ENCODE measurements at places on chromosomes 6 and 20.
A peak's percentile ranks its signal among the peaks of the same experiment; 100 is the strongest.

DNA sequence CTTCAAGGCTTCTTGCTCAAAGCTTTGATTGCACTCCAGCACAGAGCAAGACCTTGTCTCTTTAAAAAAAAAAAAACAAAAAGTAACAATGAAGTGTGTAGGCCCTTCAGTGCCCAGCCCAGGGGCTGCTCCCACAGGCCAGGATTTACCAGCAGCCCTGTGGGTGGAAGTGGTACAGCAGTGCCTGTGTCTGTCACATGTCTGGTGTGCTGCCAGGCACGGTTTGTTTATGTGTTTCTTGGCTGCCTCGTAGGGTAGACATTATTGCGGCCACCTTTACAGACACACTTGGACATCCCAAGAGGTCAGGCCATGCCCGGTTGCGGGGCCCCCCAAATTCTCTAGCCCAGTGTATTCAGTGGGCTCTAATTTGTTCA, 12.7 kb downstream of the DYNLRB1 start:
- DNase-seq, result no peak

DNA sequence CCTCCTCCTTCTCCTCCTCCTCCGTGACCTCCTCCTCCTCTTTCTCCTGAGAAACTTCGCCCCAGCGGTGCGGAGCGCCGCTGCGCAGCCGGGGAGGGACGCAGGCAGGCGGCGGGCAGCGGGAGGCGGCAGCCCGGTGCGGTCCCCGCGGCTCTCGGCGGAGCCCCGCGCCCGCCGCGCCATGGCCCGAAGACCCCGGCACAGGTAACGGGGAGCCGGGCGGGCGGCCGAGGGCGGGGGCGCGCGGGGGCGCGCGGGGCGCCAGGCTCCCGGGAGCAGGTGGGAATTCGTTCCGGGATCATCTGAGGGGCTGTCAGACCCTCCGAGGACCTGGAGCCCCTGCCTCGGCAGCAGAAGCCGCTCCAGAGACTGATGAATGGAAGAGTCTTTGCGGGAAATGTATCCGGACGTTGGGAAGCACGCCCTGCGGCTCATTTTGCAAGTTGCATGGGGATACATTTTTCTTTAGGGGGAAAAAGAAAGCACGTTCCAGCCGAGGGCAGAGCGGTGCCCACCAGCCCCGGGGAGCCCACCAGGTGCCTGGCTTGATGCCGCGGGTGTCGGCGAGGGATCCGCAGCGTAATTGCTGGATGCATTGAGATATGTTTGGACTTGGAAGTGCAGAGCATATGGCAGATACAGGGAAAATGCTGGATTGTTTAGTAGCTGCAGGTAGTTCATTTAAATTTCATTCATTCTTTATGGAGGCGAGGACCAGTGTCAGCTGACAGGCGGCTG, 394 bp downstream of the MYB start:
- DNase-seq, result peak; percentile 35

DNA sequence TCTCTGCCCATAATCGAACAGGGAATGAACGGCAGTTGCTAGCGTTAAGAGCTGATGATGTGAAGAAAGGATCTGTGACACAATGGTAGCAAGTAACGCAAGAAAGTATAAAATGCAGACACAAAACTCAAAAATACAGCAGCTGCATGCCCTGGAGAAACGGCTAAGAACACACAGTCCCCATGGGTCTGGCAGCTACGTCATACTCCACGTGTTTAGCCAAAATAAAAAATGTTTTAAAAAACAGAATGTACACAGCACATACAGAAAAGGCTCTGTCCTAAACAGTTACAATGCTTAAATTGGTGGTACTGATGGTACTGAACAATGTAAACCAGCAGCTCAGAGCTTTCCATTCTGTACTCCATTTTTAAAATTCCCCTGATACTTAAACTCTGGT, 34.4 kb downstream of the HUS1B start:
- no peak for DNase-seq

- peak; percentile 77 for DNase-seq
Observed at GRCh38 chr20:7010527-7010926, 243.0 kb downstream of the BMP2 start.

DNA sequence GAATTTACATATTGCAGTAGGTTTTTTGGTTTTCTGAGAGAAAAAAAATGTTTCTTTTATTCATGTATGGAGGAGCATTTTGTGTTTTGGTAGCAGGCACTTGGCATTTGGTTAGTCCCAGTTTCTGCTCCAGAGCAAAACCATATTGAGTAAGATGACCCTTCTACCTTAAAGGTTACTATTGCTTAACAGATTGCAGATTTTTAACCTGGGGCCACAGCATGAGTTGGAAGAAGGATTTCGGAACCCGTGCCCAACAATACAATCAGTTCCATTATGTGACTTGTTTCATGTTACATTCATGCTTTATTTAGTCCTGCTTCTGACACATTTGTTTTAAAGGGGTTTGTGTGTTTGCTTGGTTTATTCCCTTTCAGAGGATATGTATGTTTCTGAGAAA, 496.3 kb downstream of the TFAP2B start:
- DNase-seq, result no peak

GRCh38 chr20:63314566-63315239, 21.7 kb downstream of the COL20A1 start:
- no peak for DNase-seq

DNA sequence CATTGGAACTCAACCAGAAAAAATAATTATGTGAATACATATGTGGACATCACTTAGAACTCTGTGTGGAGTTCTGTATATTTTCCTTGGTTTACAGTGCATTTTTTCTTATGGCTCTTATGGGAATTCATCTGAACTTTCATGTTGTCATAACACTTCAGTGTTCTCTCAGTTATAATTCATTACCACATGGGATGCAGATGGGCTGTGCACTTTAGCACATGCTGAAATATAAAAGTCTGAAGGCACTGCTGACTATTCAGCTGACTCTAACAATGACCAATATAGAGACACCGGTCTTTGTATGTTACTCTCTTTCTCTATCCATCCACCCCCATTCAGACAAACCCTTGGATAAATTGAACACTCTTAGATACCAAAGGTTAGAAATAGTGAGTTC, 29.3 kb downstream of the GRIK2 start:
- DNase-seq, result no peak

DNA sequence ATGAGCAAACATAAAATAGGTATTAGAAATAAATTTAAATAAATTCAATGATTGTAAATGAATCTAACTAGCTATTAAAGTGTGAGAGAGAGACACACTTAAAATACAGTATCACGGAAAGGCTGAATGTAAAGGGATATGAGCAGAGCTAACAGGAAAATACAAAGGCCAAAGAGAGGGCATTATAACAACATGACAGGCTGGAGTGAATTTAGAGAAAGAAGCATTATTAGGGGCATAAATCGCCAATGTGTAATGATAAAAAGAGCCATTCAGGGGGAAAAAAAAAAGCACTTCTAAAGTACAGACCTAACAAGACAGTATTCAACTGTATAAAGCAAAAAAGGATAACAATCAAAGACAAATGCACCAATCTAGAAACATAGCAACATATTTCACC, 28.1 kb downstream of the DACT2 start:
- no peak for DNase-seq

DNA sequence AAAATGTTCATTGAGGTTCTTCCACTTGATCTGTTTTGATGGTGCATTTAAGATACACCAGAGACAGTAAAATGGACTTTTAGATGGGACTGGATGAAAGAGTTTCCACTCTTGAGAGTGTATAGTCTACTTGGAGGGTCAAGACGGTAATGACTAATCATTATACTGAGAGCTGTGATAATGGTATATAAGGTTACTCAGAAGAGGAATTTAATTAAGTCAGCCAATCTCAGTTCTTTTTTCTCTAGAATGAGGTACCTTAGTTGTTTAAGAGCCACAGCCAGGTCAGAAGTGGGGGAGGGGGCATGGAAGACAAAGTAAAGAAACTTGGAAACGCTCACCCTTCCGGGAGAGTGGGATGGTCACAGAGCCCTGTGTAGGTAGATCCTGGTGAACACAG, 123.9 kb downstream of the MAP3K4 start:
- no peak for DNase-seq

- no peak for DNase-seq
Observed at GRCh38 chr6:123994891-123995635, 191.4 kb downstream of the NKAIN2 start.

GRCh38 chr6:158852312-158853071, 33.3 kb upstream of the EZR start:
- no peak for DNase-seq

- DNase-seq, result no peak
Observed at GRCh38 chr6:43295456-43295855, 2.6 kb upstream of the SLC22A7 start.

- DNase-seq, result no peak
Observed at GRCh38 chr20:38357653-38358207, 11.4 kb downstream of the LBP start.

DNA sequence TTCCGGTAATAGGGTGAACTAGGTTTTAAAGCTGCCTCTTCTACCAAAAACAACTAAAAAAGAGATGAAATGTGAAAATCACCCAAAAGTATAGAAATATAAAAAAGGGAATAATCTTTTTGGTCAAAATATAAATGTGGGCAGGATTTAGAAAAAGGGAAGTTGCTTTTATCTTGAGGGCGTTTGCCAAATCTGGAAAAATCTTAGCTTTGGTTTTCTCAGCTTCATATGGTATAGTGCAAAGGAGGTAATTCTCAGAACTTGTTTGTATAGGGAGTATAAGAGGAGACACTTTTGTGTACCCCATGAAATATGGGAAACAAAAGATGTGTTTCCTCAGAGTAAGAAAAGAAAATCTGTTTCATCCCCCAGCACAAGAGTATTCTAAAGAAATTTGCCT, 54.2 kb upstream of the TRIM26 start:
- no peak for DNase-seq

DNA sequence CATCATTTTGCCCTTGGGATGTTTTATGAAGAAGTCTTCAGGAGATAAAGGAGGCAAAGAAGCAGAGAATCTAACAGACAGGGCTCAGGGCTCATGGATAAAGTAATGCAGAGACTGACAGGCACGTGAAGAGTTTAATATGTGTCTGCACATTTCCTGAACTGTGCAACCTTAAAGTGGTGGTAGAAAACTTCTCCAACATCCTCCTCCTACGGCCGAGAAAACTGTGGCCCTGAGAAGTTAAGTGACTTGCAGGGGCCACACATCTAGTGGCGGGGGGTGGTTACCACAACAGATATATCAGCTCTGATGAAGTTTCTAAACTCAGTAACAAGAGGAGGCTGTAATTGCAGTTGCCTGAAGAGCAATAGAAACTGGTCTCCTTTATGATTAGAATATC, 61.0 kb downstream of the SOBP start:
- DNase-seq, result no peak

DNA sequence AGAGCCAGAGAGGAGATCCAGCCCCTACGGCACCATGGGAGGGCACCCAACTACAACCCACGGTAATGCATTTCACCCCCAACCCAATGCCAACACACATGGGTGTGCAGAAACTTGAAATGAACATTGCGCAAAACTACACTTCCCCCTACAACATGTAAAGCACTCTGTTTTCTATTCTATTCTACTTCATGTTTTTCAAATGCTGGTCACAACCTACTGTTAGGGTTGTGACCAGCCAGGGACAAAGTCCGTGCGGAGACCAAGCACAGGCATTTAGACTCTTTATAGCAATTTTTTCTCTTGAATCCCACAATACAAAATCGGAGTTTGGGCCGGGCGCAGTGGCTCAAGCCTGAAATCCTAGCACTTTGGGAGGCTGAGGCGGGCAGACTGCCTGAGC, 90.6 kb downstream of the MRPL14 start:
- no peak for DNase-seq

- DNase-seq, result peak; percentile 78
Observed at GRCh38 chr6:32194825-32195651, 2.6 kb upstream of the GPSM3 start.

GRCh38 chr6:52392944-52393343, 27.2 kb upstream of the EFHC1 start:
- no peak for DNase-seq

- DNase-seq, result no peak
Observed at GRCh38 chr6:2324166-2324953, 79.0 kb upstream of the GMDS start.

GRCh38 chr20:60113024-60113724, 155.0 kb downstream of the CDH26 start:
- no peak for DNase-seq

DNA sequence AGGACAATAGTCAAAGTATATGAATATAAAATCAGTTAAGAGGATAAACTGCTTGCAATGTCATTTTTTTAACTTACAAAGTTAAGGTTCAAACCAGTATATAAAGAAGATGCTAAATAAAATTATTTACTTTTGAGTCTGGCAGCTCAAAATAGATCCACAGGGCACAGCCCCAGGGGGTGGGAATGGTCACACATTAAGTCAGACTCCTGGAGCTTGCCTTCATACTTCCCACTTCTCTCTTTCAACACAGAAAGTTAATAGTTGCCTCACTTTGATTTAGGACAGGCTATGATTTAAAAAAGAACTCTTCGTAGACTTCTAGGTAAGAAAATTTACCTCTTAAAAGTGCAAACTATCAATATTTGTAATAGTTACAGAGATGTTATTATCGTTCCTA, 158.3 kb upstream of the RUNX2 start:
- peak; percentile 46 for DNase-seq

DNA sequence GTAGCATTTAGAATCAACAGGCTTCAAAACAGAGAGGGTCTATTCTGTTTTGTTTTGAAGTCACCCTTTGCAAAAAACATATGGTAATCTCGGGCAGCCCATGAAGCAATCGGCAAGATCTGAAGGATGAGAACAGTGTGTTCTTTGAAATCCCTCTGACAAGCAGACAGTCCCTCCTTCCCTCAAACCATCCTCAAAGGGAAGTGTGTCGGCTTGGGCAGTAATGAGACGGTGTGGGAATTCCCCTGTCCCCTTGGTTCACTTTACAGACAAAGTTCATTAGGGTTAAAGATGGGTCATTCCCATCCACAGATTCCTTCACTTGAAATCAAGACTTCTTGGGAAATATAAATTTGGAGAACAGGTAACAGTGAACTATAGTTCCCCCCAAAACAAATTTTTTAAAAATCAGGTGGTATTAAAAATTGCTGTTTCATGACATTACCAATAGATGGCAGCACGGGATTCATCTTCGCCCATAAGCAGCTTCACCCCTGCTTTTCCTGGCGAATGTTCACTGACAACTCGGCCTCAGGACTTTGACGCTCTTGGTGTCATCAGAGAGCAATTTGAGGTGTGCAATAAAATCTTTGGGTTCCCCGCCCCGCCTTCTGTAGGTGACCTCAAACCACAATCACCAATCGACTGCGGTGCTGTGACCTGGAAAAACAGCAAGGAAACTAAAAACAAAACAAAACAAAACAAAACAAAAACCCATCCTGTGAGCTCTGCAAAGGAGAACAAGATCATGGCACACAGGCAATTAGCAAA, 159.3 kb upstream of the TNFAIP3 start:
- peak; percentile 81 for DNase-seq

DNA sequence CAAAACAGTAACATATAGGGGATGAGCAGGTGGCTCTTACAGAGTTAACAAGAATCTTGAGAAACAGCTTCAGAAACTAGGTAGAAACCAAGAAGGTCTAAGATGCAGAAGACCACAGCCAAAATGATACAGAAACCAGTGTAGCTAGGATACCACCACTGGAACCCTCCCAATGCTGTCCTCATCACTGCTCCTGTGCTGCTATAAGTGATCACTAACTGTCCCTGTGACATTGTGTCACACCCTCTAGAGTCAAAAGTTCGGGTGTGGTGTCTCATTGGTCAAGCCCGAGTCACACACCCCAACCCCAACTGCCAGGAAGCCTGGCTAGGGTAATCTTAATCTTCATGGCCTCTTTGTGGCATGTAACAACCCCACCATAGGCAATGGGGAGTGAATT, 153.1 kb downstream of the RCAN2 start:
- no peak for DNase-seq
